NCI-H1436 (cell line): ENCODE measurements at places on chromosomes 11 and 22.
A peak's percentile ranks its signal among the peaks of the same experiment; 100 is the strongest.

GRCh38 chr11:78371221-78371891, 46.3 kb downstream of the GAB2 start:
- peak; percentile 96 for DNase-seq

DNA sequence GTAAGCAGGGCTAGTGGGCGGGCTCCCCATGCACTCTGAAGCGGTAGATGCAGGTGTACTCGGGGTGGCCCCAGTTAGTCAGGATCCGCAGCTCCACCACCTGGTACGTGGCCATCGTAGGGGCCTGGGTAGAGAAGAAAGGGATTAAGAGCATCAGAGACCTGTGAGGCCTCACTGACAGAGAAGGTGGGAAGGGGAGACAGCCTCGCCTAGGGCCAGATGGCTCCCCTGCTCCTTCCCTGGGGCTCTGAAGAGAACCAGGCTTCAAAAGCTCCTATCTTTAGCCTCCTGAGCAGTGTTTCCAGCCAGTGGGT, 19.6 kb downstream of the SUN2 start:
- no peak for DNase-seq

GRCh38 chr22:36129486-36130388, 30.8 kb downstream of the APOL3 start:
- DNase-seq: no peak

DNA sequence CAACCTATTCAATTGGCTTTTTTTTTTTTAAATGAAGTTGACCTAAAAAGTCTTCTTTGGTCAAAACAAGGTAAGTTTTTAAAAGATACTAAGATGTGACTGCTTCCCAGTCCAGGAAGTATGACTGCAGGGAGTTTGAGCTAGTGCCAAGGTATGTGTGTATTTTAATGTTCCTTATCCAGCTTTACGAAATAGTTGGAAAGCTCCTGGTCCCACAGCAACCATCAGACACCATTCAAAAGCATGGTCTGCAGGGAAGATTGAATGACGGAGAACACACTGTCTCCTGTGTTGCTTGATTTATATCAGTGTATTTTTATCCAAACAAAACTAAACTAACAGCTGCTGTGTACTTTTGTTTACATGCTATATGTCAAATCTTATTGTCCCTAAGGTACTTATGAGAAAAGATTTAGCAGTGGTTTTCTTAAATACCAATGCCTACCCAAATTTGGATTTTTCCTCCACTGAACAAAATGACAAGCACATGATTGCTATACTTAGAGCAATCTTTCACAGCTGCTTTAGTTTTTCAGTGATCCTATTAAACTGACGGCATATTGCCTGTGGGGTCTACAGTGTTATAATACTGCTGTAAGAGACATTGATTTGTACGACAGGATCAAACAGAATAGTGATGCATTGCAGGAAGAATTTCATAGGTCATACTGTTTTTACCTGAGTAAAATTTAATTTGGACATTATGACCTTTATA, 122.9 kb downstream of the DCDC1 start:
- DNase-seq: no peak

GRCh38 chr11:58742981-58743880, 11.5 kb upstream of the GLYAT start:
- DNase-seq: no peak

DNA sequence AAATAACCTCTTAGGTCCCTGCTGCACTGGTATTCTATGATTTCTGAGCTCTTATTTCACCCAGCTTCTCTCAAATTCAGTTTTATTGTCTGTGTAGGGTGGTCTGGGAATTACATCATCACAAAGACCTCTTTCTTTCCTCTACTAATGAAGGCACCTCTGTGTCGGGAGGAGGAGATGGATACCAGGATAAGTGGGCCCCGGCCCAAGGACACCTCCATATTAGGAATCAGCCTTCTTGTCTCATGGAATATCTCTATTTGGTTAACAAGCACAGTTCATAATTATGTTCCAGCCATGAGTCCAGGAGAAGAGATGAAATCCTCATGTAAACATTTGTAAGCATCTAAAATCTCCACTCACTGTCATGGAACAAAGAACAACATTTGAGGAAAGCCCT, 9.4 kb downstream of the PARVA start:
- no peak for DNase-seq

DNA sequence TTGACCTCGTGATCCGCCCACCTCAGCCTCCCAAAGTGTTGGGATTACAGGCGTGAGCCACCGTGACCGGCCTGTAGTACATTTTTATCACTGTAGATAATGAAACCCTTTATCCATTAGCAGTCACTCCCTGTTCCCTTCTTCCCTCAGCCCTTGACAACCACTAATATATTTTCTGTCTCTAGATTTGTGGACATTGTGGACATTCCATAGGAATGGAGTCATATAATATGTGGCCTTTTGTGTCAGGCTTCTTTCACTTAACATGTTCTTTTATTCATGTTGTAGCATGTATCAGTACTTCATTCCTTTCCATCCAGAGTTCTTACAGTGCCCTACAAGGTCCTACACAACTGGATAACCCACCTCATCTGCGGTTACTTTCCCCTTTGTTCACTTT, 30.5 kb downstream of the RRM1 start:
- no peak for DNase-seq

DNA sequence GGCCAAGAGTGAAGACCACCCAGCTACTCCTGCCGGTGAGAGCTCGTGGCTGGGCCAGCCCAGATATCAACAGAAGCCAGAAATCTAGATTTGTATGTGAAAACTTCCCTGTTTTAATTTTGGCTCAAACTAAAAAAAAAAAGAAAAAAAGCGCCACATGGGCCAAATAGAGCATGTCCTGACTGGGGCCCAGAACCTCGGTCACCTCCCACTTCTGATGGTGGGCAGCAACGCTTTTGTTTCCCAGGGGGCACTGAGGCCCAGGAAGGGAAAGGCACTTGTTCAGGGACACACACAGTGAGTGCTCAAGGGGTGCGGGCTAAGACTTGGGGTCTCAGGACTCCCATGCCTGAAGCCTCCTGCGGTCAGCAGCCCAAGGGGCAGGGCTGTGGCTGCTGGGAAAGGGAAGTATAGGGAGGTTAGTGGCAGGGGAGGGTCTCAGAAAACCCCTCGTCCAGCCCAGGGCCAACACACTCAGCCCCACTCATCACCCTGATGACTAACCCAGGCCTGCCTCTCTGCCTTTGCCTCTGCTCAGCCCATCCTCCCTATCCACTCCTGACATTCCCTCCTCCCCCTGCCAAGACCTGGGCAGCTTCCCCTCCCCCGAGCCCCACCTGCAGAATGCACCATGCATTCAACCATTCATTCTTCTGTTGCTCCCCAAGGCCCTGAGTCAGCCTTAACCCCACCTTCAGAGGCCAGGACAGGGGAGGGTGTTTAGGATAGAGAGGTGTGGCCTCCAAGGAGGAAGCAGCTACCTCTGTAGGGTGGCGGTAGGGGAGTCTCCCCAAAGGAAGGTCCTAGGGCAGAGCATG, 30.0 kb upstream of the TCF20 start:
- no peak for DNase-seq

- no peak for DNase-seq
These were observed 96.2 kb downstream of the PDE2A start for GRCh38 chr11:72578051-72578450.
